ENCODE measurements at places on chromosomes 1 and 21.
A peak's percentile ranks its signal among the peaks of the same experiment; 100 is the strongest.

GRCh38 chr1:910881-911721, 12.6 kb upstream of the SAMD11 start:
- peak; percentile 44 for DNase-seq

GRCh38 chr1:111133866-111134265, 6.0 kb downstream of the DRAM2 start:
- no peak for DNase-seq

- DNase-seq, result no peak
Measured at GRCh38 chr1:1491601-1492000, 20.0 kb downstream of the ATAD3B start.

GRCh38 chr1:53311702-53312305, 16.1 kb downstream of the LRP8 start:
- DNase-seq, result no peak

DNA sequence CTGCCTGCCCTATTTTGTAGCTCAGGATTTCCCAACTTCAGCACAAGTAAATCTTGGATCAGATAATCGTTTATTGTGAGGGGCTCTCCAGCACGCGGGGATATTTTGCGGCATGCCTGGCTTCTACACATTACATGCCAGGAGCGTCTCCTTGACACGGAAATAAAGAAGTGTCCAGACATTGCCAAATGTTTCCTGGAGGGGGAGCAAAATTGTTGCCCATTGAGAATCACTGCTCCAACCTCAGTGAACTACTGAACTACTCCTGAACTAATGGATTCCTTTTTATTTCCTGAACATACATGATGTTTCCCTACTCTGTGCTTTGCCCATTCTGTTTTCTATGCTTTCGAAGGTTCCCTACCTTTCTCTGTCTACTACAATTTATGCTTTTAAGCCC, 1359.1 kb upstream of the ADGRL2 start:
- DNase-seq, result no peak

DNA sequence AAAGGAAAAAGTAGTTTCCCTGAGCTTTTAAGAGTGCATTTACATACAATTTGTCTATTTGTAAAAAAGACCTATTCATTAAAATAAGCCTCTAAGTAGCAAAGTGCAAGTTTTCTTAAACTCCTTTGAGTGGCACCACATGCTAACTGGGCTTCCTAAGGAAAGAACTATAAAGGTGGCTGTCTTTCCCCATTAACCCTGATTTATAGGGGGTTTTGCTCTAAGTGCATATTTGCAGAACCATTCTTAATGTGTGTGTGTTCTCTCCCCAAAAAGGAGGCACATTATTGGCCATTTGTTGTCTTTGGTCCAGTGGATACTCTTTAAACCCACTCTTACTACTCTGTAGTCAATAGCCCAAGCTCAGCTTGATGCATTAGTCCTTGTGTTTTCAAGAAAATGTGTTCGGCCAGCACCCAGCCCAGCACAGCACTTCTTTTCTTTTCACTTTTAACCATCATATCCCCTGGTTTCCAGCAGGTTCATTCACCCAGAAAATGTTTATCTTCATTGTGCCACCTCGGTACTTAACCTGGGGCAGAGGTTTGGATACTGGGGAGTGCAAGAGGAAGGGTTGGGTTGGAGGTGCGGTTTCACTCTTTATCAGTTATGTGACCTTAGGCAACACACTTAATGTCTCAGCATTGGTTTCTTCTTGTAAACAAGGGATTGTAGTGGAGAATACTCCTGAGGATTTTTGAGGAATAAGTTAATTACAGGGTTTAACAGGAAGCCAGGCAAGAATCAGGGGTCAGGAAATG, 161.9 kb upstream of the UBE2U start:
- DNase-seq, result no peak

DNA sequence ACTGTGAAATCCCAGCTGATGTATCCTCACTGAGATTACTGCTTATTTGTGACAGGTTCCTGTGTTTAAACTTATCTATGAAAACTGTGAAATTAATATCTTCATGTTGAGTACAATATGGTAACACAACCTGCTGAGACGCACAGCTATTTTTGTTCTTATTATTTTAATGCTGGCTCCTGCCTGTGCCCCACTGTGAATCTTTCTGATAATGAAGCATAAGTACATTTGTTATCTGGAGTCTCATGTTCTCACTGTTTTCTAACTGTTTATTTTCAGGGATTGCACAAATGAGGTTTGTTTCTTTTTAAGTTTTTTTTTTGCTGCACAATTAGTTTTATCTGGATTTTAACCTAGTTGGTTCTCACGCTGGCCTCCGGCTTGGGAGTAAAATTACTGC, 39.9 kb upstream of the IFNAR2 start:
- DNase-seq, result no peak

DNA sequence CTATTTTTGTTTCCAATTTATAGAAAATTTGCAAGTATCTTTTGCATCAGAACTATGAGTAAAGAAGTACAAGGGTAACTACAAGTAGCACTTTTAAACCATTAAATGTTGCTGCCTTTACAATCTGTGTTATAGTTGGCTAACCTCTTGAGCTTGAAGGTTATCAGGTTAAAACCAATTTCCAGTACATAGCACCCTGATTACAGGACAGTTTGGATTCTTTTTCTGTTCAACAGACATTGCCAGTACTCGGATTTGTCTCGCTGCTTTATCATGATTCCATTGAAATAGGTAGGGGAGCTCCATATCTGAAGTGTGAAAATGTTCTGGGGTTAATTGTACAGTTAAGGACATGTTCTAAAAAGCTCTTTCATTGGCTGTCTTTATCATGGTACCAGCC, 40.0 kb downstream of the MIA3 start:
- DNase-seq, result no peak

All from kidney epithelial cell (primary cell).